ENCODE measurements at places on chromosomes 4 and X. TPM values are rescaled to one million over a fixed set of nuclear protein-coding genes. Genes with fewer than 3 reads are reported as not detected.

The AMBN gene
- total RNA-seq: not detected

The GAGE12G gene
- total RNA-seq: not detected

The SULT1B1 gene
- total RNA-seq: not detected

The PCDH18 gene
- total RNA-seq: not detected

The ZCCHC12 gene
- total RNA-seq: 0.24 TPM

The ABRAXAS1 gene
- 4.8 TPM for total RNA-seq

The DLG3 gene
- total RNA-seq: 4.9 TPM

The FSTL5 gene
- not detected for total RNA-seq

The MSX1 gene
- 8.2 TPM for total RNA-seq

The SMIM10L2A gene
- 0.11 TPM for total RNA-seq

The TFE3 gene
- total RNA-seq: 41.8 TPM

The CSAG2 gene
- total RNA-seq: not detected

The TMPRSS11B gene
- not detected for total RNA-seq

The MGAT4D gene
- total RNA-seq: not detected

The DACH2 gene
- total RNA-seq: not detected

The KCND1 gene
- total RNA-seq: 0.96 TPM

The TMEM128 gene
- total RNA-seq: 11.1 TPM

The ZNF630 gene
- 0.27 TPM for total RNA-seq

The PABPC1L2B gene
- total RNA-seq: not detected

The PTTG2 gene
- total RNA-seq: not detected

The PRSS12 gene
- total RNA-seq: 0.20 TPM
